Neural crest cell (in vitro differentiated cells): ENCODE measurements at places on chromosomes 6 and 20. TPM values are rescaled to one million over a fixed set of nuclear protein-coding genes. Genes with fewer than 3 reads are reported as not detected.

GRCh38 chr6:96466147-96466863 lies 55.3 kb upstream of the UFL1 start:
- DNase-seq: no peak
- no peaks in the 10 kb centered on the region for H3K36me3 ChIP-seq
- no peaks in the 10 kb centered on the region for H3K4me1 ChIP-seq
- no peaks in the 10 kb centered on the region for H3K27me3 ChIP-seq
- H3K4me3 ChIP-seq: no peak overlapping the region

Gene CEP250
- 64.5 and 67.7 TPM in 2 replicates for total RNA-seq

Gene GDAP1L1
- 10.0 and 10.9 TPM in 2 replicates for total RNA-seq

Gene TPD52L2
- 57.4 and 58.2 TPM in 2 replicates for total RNA-seq

- no peak for DNase-seq
- H3K36me3 ChIP-seq: peaks cover 5% of the 10 kb centered on the region
- no peak overlapping the region for H3K4me3 ChIP-seq
- H3K27ac ChIP-seq: no peak overlapping the region
- peaks cover 14% of the 10 kb centered on the region for H3K4me1 ChIP-seq
Observed at GRCh38 chr20:2755451-2756055, 44.9 kb downstream of the CPXM1 start.

GRCh38 chr6:73030791-73031782 lies 194.2 kb downstream of the KHDC1L start:
- H3K4me3 ChIP-seq: no peak overlapping the region
- no peak for DNase-seq
- H3K4me1 ChIP-seq: peaks cover 10% of the 10 kb centered on the region

GRCh38 chr6:29791162-29791561 lies 36.5 kb upstream of the HLA-G start:
- H3K4me3 ChIP-seq: peak overlapping the region; percentile 62
- no peak overlapping the region for H3K27ac ChIP-seq
- no peaks in the 10 kb centered on the region for H3K4me1 ChIP-seq
- DNase-seq: no peak
- no peaks in the 10 kb centered on the region for H3K36me3 ChIP-seq

GRCh38 chr20:39264506-39265172 lies 302.5 kb downstream of the DHX35 start:
- H3K27me3 ChIP-seq: peaks cover 6% of the 10 kb centered on the region
- no peak overlapping the region for H3K27ac ChIP-seq
- DNase-seq: peak; percentile 71
- H3K4me1 ChIP-seq: peaks cover 11% of the 10 kb centered on the region
- H3K4me3 ChIP-seq: no peak overlapping the region

DNA sequence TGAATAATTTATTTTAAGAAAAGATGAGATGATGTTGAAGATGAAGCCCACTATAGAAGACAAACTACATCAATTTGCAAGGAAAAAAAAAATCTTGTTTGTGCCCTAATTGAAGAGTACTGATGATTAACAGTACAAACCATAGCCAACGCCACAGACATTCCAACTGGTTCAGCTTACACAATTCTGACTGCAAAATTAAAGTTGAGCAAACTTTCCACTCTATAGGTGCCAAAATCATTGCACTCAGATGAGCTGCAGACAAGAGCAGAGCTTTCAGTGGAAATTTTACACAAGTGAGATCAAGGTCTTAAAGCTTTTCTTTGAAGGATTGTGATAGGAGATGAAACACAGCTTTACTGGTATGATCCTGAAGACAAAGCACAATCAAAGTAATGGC lies 85.3 kb downstream of the OGFRL1 start:
- H3K4me1 ChIP-seq: peaks cover 9% of the 10 kb centered on the region
- H3K4me3 ChIP-seq: no peak overlapping the region
- DNase-seq: no peak
- H3K27ac ChIP-seq: no peak overlapping the region
- H3K27me3 ChIP-seq: no peaks in the 10 kb centered on the region

Gene NKAIN4
- 42.4 and 44.0 TPM in 2 replicates for total RNA-seq

GRCh38 chr6:32154514-32155161 lies 697 bp downstream of the PPT2 start:
- peak; percentile 41 for DNase-seq
- H3K4me1 ChIP-seq: peaks cover 46% of the 10 kb centered on the region
- peak overlapping the region; percentile 100 for H3K4me3 ChIP-seq
- H3K36me3 ChIP-seq: peaks cover 14% of the 10 kb centered on the region
- H3K27me3 ChIP-seq: no peaks in the 10 kb centered on the region

DNA sequence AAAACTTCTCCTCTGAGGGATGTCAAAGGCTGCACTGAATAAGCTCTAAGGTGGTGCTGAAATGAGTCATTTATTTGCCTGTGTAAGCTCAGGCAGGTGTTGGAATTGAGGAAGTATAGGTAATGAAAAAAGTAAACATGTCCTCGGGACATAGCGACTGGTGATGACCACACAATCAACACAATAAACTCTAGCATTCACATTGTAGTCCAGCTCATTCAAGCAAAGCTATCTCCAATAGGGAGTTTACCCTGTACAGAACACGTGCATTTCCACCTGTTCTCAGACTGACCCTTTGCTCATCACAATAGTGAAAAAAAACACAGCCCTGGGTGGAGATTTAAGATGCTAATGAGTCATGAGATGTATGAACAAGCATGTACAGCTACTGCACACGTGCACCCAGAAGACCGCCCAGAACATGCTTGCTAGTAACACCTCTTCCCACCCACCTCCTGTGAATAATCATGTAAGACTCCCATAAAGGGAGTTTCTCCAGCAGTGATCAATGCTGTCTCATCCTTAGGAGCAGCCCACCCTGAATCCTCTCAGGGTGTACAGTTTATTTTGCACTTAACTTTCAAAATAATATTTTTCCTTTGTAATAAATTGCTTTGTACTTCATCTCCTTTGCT lies 33.0 kb upstream of the POU5F1 start:
- H3K4me3 ChIP-seq: peak overlapping the region; percentile 59
- no peak overlapping the region for H3K27ac ChIP-seq
- no peaks in the 10 kb centered on the region for H3K36me3 ChIP-seq
- no peak for DNase-seq
- no peaks in the 10 kb centered on the region for H3K27me3 ChIP-seq

Gene HTR1E
- total RNA-seq: not detected in 2 replicates
